Stimulated activated CD4-positive, alpha-beta T cell treated with anti-CD3 and anti-CD28 coated beads, Interleukin-4, amount 100 ng/mL, for 1 hour (primary cell): ENCODE measurements at places on chromosomes 7 and 10.

GRCh38 chr10:77282163-77282562, 355.4 kb downstream of the KCNMA1 start:
- DNase-seq: no peak

GRCh38 chr7:124724507-124725192, 40.9 kb downstream of the GPR37 start:
- no peak for DNase-seq

- DNase-seq: no peak
Measured at GRCh38 chr10:48554656-48555055, 50.2 kb downstream of the ARHGAP22 start.

DNA sequence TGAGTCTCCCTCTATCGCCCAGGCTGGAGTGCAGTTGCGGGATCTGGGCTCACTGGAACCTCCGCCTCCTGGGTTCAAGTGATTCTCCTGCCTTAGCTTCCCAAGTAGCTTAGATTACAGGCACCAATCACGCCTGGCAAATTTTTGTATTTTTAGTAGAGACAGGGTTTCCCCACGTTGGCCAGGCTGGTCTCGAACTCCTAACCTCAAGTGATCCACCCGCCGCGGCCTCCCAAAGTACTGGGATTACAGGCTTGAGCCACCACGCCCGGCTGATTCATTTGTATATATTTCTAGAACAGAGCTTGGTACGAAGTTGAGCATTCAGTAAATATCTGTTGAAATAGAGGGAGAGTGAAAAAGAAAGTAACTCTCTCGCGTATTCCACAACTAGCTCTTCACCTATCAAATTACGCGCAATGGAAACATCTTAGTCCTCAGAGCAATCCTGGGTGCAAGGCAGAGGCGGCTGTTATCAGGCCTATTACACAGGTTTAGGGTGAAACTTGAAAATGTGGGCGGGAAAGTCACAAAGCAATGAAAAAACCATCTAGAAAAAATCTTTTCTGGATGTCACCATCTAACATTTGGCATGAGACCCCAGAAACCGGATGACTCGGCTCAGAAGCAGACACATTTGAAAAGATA, 707 bp upstream of the GHITM start:
- DNase-seq: peak; percentile 57
